ENCODE measurements at places on chromosomes 1 and 21.
A peak's percentile ranks its signal among the peaks of the same experiment; 100 is the strongest.

DNA sequence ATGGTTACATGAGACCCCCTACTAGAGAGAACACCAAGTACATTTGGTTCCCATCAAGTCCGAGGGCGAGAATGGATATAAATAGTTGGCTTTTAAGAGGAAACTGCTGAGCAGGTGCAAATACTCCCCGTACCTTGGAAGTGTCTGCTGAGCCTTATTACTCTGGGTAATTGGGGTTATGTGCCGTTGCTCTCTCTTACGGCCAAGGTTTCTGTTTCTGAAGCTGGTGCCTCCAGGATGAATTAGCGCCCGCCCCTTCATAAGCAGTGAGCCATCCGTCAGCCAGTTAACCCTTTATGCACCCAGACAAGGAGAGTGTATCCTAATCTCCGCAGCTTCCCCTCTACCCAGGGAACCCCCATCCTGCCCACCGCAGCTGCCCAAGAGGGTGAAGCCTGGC lies 90.4 kb upstream of the AJAP1 start:
- no peak for DNase-seq

DNA sequence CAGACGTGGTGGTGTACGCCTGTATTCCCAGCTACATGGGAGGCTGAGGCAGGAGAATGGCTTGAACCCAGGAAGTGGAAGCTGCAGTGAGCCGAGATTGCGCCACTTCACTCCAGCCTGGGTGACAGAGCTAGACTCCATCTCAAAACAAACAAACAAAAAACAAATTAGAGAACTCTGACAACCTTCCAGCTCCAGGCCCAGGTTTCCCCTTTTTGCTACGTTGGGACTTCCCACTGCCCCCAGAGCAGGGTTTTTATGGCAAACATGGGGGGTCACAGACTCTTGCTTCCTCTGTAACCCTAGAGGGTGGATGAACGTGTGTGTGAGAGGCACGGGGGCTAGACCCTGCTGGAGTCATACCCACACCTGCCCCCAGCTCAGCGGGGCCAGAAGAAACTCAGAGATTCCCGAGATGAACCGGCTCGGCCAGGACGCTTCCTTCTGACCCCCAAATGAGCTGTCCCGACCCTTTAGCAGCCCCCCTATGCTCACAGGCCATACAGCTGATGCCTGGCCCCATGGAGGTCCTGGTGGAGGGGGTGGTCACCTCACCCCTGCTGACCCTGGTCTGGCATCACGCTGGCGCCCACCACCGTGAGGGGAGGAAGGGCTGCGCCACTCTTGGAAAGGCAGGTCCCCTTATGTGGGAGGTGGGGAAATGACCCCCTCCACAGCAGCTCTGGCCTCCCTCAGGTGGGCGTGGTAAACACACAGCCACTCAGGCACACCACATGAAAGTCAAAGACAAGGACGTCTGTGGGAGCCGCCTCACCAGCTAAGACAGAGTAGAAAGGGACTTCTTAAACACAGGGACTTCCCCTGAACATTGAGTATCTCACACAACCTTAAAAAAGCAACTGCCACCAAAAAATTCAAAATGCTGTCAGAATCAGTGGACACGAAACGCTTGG lies 7.1 kb downstream of the GPR157 start:
- no peak for DNase-seq

DNA sequence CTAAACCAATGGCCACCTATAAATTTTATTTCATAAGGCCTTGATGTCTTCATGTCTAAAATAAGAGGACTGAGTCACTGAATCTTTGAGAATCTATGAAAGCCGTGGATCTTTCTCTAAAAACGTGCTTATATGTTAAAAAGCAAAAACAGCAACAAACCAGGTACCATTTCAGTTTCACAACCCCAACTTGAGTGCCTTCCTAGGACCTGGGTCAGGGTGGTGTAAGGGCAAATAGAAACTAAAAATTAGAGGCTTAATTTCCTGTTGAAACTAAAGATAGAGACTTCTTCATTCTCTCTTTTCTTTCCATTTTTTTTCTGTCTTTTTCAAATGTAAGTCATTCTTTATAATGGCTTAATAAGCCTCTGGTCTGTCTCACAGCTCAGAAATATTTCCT lies 27.2 kb upstream of the PGBD5 start:
- DNase-seq, result no peak

DNA sequence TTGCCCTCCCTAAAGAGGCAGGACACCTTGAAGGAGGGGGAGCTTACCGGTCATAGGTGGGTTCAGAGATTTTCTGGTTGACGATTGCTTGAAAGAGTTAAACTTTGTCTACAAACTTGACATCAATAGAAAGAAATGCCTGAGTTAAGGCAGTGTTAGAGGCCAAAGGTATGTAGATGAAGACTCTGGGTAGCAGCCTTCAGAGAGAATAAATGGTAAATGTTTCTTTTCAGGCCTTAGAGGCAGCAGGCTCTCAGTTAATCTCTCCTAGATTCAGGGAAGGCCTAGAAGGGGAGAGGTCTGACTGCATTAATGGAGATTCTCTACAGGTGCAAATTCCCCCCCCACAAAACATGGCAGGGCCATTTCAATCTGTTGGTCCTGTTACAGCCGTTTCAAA lies 27.7 kb downstream of the MX1 start:
- DNase-seq, result no peak

DNA sequence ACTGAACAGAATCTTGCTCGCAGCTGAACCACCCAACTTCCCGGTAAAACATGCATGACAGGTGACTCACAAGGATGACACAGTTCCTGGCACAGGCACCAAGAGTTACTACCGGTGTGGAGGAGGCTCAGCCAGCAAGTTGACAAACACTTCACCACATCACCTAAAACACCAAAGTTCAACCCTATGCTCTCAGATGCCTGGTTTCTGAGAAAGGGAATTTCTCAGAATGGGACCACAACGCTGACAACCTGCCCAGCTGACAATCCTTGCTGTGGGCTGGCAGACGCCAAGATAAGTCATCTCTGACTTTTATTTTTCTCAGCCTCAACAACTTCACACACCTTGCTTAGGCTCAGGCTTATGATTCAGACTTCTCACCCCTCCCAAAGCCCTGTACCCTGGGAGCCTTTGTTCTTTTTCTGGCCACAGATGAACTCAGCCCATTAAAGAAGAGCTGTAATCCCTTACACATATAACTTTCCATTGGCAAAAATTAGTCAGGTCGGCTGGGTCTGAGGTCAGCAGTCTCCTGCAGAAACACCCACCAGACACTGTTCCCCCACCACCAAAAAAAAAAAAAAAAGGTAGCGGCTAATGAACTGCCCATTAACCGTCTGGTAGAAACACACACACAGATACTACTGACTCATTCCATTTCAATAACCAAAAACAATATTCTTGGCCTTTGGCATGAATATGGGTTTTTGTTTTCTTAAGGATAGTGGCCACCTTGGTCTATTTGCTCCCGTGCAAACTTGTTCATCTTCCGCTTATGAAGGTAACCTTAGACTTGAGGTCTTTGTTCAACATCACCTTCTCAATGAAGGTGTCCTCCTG lies 10.8 kb upstream of the TIAM1 start:
- no peak for DNase-seq

- DNase-seq, result no peak
Measured at GRCh38 chr1:247487057-247487456, 29.2 kb upstream of the OR2B11 start.

- DNase-seq, result no peak
Measured at GRCh38 chr1:56202186-56202585, 377.2 kb downstream of the PLPP3 start.

DNA sequence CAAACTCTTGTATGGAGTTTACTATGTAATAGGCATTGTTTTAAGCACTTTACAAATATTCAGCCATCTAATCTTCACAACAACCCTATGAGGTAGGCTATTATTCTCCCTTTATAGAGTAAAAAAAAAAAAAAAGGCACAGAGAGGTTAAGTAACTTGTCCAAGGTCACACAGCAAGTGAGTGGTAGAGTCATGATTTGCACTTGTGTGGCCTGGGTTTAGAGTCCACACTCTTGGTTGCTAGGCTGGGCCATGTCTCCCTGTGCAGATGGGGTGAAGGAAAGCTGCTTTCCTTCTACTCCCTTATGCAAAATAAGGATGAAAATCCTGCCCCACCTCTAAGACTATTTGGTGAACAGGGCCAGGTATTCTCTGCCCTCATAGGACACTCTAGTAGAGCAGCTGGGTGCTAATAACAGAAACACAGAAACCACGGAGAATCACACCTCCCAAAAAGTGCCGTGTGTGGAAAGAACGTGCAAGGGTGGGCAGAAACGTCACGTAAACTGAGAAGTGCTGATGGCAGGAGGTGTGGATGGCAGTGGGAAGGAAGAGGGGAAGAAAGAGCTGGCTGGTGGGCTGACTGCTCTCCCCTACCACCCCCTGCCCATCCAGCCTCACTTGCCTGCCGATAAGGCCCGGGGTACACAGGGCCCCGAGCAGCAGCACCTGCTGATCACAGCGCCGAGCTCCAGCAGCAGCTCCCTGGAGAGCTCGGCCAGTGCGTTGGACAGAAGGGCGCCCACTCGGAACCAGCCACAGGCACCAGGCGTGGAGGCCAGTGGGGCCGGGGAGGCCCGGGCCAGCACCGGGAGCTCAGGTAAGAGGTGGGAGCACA lies 28.3 kb upstream of the VPS13D start:
- no peak for DNase-seq

GRCh38 chr21:44013380-44014088 lies 1.4 kb downstream of the TRAPPC10 start:
- DNase-seq, result no peak

DNA sequence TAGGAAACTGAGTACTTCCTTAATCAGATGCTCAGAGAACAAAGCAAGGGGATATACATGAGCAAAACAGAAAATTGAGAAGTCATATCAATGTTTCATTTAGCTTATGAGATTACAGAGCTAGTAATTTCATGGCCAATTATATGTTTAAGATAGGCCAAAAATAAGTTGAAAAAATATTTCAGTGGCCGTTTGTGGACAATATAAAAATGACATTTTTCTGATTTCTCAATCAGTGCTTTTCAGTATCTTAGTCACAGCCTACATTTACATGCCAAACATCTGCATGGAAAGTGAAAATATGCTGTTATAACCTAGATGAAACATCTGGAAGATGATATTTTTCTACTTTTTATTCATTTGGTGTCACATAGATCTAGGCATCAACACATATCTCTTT lies 192.5 kb downstream of the HLX start:
- no peak for DNase-seq

GRCh38 chr1:180927348-180927747 lies 14.7 kb downstream of the KIAA1614 start:
- DNase-seq, result peak; percentile 66

- no peak for DNase-seq
Measured at GRCh38 chr1:71053758-71054157, 6.1 kb upstream of the PTGER3 start.

DNA sequence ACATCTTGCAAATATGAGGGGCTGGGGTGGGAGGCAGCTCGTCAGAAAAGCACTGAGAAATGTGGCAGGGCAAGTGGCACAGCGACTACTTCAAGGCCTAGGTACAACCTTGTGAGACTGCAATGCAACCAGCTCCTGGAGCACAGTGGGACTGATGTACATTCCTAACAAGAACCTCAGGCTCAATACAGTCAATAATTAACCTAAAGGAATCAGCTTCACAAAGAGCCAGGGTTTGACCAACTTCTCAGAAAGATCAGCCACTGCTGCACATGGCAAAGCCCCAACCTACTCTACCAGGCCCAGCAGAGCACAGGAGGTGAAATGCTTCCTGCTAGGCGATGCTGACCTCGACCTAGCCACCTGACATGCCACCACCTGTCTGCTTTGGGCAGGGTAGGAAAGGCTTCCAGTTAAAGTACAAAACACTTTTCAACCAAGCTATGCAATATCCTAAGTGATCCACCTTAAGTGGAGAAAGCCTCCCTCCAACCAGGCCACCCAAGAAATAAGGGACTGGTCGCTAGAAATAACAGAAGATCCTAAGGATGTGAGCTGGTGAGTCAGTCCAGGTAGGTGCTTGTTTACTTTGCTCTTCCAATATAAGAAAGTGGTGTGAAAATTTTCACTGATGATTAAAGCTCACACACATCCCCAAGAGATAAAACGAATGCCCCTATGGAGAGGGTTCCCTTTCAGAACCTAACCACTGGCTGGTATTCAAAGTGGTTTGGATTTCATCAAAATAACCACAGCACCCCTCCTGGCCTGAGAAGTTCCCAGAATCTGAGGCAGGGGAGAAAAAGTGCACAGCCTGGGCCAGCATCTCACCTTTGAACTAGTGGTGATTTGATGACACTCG lies 2.1 kb downstream of the RIPK4 start:
- no peak for DNase-seq

DNA sequence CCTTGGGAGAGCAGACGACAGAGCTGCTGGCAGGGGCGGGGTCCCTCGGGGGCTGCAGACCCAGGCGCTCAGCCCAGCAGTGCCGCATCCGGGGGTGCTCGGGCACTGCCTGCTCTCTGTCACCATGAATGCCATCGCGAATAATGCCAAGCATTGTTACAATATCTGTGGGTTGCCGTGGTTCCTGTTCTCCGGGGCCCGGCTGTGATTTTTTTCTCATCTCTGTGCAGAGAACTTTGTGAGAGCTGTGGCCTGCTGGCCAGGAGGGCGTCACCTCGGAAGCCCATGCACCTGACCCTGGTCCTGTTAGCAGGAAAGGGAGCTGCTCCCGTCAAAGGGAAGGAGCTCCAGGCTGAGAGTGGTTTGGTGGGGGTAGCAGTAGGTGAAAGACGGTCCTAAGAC lies 70.4 kb downstream of the PRDM16 start:
- DNase-seq, result no peak

DNA sequence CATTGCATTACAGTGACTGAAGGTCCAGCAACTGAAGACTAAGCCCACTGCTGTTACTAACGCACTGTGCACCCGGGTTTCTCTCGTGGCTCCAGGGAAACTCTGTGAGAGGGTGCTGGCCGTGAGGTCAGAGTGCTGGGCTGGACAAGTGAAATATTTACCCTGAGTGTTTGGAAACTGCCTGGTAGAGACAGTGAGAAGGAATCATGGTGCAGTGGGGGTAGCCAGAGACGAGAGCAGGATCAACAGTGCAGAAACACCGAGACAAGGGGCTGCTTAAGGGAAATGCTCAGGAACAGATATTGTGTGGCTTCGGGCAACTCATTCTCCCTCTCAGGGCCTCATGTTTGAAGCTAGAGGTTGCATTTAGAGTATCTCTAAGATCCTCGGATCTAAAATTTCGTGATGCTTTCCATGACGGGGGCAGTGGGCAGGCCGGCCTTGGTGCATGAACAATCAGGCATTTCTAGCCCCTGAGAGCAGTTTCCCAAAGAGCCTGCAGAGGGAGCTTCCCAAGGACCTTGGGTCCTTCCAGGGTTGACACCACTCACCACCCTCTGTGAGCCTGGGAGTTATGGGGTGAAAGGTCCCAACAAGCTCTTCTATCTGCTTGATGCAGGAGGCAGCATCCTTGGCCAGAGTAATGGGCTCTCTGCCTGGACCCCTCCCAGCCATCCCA lies 9.7 kb downstream of the CD2 start:
- no peak for DNase-seq

Measured in NCI-H1694 (cell line).